ENCODE measurements at places on chromosomes 7 and 10.

- peak; percentile 53 for DNase-seq
These were observed 37.4 kb downstream of the VCL start for GRCh38 chr10:74035303-74035702.

- no peak for DNase-seq
These were observed 21.2 kb downstream of the DMTF1 start for GRCh38 chr7:87173471-87173870.

GRCh38 chr7:103762877-103763276 is 226.6 kb downstream of the RELN start:
- DNase-seq, result no peak

GRCh38 chr10:2202401-2202800 is 465.1 kb upstream of the ADARB2 start:
- no peak for DNase-seq

GRCh38 chr7:38656968-38657367 is 25.8 kb upstream of the AMPH start:
- peak; percentile 43 for DNase-seq

- DNase-seq, result peak; percentile 100
These were observed 106.7 kb downstream of the TES start for GRCh38 chr7:116316838-116317628.

DNA sequence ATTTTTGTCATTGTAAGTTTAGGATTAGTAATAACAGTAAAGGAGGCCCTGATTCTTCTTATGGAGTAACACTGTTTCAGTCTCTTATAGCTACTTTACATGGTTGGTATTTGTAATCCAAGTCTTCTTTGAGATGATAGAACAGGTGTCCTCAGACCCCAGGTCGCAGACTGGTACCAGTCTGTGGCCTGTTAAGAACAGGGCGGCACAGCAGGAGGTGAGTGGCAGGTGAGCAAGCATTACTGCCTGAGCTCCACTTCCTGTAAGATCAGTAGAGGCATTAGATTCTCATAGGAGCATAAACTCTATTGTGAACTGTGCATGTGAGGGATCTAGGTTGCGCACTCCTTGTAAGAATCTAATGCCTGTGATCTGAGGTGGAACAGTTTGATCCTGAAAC is 77.3 kb downstream of the STK31 start:
- no peak for DNase-seq

- DNase-seq, result no peak
These were observed 166.2 kb upstream of the YAE1 start for GRCh38 chr7:39399986-39400385.

- DNase-seq, result no peak
These were observed 47.0 kb upstream of the RPA3 start for GRCh38 chr7:7765422-7765821.

DNA sequence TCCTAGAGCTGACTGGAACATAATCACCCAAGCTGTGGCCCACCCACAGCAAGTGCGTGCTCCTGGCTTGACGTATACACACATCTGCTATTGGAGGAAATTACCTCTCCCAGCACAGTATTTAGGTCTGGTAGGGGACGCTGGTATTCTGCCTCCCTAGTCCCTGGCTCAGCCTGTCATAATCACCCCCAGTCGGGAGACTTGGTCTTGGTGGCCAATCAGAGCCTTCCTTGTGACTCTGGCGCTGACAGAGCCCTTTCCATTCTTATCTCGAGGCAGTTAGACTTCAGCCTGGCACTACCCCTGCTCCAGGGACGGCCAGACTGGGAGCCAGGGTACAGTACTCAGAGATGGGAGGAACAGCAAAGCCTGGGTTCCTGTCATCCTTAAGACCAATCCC is 14.3 kb upstream of the PRKAG2 start:
- no peak for DNase-seq

DNA sequence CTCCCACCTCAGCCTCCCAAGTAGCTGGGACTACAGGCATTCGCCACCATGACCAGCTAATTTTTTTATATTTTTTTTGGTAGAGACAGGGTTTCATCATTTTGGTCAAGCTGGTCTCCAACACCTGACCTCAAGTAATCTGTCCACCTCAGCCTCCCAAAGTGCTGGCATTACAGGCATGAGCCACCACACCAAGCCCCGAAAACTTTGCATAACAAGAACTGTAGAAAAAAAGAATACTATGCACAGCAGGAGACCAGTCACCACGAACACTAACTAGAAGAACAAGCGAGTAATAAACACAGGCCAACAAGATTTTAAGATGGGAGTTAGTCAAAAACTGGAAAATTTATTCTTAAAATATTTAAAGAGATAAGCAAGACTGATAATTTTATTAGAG is 447.0 kb downstream of the ETV1 start:
- DNase-seq, result no peak

- DNase-seq, result no peak
These were observed 187.7 kb downstream of the JAZF1 start for GRCh38 chr7:27992755-27993493.

DNA sequence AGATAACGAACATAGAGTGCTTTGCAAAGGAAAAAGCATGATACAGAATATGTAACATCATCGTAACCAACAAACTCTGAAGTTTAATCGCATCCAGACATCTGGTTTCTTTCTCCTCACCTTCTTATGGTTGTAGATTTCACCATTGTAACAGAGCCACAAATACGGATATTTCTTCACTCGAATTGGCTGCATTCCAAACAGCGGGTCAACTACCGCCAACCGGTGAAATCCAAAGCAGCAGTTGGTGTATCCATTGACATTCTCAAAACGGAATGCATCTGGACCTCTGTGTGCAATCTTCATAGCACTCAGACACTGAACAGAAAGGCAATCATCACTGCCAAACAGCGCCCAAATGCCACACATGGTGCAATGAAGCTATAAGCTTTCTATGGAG is 3.4 kb downstream of the ASNS start:
- no peak for DNase-seq

- DNase-seq, result no peak
These were observed 18.3 kb downstream of the FIGNL1 start for GRCh38 chr7:50431722-50432305.
